ENCODE measurements at places on chromosomes 12 and 14.

- no peak for DNase-seq
Measured at GRCh38 chr12:50111395-50111692, 692 bp upstream of the COX14 start.

- no peak for DNase-seq
Measured at GRCh38 chr14:95268350-95268749, 51.4 kb downstream of the CLMN start.

- DNase-seq: no peak
Measured at GRCh38 chr14:103070263-103070885, 13.0 kb upstream of the CDC42BPB start.

DNA sequence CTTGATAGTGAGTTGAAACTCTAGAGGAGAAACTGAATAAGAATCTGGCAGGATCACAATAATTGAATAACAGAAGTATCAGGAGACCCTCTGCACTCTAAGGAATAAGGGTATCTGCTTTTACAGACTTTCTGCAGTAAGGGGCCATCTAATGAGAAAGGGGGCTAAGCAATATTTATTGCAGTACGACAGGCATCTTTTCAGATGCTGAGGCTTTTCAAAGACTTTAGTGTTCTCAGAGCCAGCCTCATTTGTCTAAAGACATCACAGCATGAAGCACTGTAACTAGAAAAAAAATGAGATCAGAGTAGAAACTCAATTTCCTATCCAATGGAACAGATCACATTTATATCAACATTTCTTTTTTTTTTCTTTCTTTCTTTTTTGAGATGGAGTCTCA, 22.2 kb downstream of the PPTC7 start:
- no peak for DNase-seq

GRCh38 chr12:32517966-32518365, 118.6 kb downstream of the FGD4 start:
- no peak for DNase-seq

GRCh38 chr12:102043928-102044327, 17.9 kb downstream of the WASHC3 start:
- DNase-seq: no peak

DNA sequence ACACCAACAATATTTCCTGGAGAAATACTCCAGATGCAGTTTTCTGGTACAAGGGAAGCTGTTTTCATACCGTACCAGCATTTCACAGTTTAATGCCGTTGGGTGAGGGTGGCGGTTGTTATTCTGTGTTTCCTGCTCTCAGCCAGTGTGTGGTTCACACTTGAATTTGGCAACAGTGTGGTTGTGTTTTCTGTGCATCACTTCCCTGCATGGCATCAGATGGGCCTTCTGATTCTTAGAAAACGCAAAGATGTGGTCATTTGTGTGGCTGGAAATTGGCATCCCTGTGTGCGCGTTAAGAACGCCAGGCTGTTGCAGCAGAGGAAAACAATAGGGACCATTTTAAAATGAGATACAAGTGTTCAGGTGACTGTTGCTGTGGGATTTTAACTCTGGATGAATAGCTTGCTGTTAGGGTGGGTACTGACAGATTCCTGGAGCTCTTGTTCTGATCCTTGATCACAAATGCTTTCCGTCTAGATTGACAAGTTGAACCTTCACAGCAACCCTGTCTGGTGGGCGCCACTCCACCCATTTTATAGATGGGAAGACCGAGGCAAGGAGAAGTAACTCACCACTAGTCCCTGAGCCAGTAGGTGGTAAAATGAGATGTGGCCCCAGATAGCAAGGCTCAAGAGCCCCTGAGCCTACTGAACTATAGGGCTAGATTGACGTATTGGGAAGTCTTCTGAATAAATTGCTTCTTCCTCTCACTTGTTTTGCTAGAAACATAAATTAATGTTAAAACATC, 231.2 kb downstream of the CHST11 start:
- DNase-seq: no peak

- no peak for DNase-seq
Measured at GRCh38 chr12:1332327-1332726, 262.1 kb downstream of the FBXL14 start.

DNA sequence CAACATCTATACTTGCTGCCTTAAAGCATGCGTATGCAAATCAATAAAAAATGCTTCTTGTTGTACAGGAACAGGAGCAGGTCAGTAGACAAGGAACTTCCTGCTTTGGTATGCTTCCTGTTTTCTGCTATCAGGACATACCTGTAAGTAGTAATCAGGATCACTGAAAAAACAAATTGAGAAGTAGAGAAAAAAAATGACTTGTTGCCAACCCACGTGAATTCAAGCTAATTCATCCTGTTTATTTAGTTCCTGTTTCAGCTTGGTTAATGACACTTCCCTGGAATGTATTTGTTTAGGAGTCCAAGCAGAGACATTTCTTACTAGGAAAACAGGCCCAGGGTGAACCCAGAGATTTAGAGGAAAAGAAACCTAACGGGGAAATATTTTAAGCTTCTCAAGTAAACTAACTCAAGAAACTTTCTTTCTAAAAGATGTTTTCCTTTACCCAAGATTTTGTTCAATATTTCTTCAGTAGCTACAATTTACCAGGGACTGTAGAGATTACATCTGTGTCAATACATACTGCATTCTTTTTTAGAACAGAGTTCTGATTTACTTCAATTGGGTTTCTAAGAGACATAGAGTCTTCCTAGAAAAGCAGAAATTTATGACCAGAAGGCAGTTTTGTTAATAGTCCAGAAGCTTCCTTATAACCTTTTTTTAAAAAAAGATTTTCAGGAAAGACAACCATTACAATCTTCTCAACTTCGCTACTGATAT, 124.2 kb downstream of the PAWR start:
- no peak for DNase-seq

GRCh38 chr14:52117111-52117832, 48.4 kb upstream of the NID2 start:
- no peak for DNase-seq

- DNase-seq: no peak
Measured at GRCh38 chr14:26597071-26597588, 703 bp downstream of the NOVA1 start.

- no peak for DNase-seq
Measured at GRCh38 chr12:110284597-110284996, 3.5 kb downstream of the ATP2A2 start.

DNA sequence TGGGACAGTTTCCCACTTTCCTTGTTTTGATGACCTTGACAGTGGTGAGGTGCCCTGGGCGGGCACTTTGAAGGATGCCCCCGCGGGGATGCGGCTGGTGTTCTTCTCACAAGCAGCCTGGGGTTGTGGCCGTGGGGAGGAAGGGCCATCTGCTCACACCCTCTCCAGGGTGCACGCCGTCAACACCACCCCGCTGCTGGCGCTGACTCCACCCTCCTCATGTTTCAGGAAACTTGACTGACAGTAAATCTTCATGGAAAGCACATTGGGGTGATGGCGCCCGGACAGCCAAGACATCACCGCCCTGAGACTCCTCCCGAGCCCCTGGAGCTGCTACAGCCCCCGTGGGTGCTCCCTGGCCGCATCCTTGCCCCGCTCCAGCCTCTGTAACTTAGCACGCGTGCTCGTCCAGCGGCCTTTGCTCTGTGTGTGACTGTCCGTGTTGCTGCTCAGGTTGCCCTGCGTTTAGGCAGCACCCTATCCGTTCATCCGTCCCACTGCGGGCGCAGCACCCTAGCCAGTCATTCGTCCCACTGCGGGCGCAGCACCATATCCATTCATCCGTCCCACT, 150.2 kb upstream of the C14orf180 start:
- DNase-seq: no peak

DNA sequence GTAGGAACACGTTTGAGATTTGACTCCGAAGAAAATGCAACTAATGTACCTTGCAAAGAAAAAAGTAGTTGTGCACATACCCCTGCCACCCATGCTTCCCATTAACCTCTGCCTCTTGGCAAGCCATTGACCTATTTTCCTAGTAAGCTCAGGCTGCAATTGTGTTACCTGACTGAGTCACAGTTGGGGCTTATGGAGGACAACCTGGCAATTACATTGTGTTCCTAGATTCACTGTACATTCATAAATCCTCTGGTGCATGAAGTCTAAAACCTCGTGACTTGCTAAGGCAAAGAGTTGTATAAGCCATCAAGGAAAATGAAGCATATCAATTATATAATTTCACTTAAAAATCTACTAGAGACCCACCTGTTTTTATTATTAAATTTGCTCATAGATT, 62.0 kb upstream of the DUSP6 start:
- DNase-seq: no peak
